ENCODE measurements at places on chromosomes 2 and 18.

GRCh38 chr2:96209011-96209728 is 543 bp upstream of the STARD7 start:
- no peak for DNase-seq

DNA sequence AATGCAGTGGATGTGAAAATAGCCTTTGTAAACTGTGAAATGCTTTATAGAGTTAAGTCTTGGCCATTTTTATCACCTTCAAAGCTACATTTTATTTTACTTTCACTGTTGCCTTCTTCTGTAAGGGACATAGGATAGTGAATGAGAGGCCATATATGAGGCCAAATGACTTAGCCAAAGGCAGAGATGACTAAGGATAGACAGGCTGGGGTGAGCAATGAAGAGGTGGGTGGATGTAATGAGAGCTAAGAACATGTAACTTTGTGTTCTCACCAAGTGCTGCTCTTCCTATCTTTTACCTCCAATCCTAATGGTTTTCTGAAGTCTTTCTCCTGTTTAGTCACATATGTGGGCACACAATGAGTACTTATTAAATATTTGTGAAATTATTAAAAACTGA is 101.9 kb downstream of the MBD5 start:
- DNase-seq: no peak

GRCh38 chr2:174602745-174603144 is 5.1 kb upstream of the WIPF1 start:
- no peak for DNase-seq

GRCh38 chr18:9513971-9514512 is 38.7 kb downstream of the RALBP1 start:
- DNase-seq: no peak

DNA sequence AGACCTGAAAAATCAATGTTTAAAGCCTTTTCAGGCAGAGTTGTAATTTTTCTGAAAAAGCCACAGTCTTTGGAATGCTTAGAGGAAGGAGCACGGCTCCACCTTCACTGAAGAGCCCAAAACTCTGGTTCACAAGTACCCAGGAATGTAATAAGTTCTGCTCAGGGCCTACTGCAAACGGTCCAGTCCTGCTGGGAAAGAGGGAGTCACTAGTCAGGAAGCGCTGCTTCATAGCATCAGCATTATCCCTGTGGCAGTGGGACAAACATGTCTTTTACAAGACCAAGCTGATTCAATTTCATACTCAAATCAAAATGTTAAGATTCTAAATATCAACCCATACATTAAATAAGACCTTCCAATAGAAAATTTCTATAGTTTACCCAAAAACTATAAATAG is 152.9 kb upstream of the PGAP1 start:
- DNase-seq: no peak

DNA sequence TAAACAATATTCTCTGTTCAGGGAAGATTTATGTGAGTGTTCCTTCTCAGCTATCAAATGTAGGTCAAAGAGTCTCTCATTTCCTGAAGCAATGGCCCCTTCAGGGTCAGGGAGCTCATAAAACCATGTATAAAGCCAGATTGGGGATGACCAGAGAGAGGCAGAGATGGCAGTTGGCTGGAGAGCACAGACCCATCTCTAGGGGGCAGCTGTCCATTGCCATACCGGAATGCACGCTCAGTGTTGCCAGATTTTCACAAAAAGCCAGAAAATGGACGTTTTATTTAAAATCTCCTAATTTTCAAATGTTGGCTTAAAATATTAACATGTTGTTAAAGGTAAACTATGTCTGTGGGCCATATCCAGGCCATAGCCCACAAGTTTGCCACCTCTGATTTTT is 1920.7 kb upstream of the CELF4 start:
- DNase-seq: no peak

DNA sequence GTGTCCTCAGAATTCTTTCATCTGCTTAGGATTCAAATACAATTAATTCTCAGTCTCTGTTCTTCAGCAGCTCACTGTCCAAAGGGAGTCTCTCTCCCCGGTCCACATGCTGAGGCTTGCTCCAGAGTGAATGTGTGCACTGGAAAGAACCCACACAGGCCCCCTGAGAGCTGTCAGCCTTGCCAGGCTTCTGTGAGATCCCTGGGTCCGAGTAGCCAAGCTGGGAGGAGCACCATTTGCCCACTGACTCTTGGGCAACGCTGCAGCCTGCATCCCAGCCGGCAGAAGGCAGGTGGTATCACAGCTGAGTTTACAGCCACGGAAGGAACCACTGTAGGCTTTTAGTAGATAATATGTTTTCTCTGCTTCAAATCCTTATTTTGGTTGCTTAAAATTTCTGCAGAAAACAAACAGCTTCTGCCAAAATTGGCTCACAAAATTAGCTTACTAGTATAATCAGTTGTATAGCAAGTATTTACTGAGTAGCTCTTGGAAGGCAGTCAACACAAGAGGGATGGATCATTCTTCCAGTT is 21.4 kb upstream of the LTBP1 start:
- DNase-seq: no peak

- no peak for DNase-seq
These were observed 310.4 kb downstream of the LRRTM1 start for GRCh38 chr2:79994161-79994560.
